ENCODE measurements at places on chromosomes 6 and 20.
A peak's percentile ranks its signal among the peaks of the same experiment; 100 is the strongest.

DNA sequence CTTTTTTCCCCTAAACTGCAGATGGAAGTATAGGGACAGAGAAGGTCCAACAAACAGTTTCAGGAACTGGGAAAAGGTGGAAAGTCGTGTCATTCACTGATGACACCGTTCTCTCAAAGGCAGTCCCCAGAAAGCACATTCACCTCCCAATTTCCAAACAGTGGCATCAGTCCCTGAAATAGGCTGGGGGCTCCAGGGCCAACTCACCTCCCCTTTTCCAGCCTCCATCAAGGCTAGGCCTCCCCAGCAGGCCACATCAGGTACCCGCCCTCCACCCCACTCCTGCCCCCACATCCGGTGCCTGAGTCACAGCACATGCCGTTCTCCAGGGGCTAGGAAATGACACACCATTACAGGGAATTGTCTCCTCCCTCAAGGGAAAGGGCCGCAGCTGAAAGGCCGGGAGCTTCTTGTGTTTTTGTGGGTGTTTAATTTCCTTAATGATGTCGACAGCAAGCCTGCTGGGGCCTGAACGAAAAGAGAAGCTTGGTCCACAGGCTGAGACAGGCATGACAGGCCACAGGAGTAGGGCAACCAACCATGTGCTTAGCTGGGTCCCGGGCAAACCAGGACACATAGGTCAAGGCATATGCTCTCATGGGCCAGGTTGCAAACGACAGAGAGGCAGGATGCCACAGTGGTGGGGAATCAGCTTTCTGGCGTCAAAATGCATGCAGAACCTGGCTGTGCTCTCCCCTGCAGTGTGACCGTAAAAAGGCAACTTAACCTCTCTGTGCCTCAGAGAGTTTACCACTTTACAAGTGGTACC, 39.2 kb downstream of the ZMYND8 start:
- DNase-seq, result peak; percentile 76

DNA sequence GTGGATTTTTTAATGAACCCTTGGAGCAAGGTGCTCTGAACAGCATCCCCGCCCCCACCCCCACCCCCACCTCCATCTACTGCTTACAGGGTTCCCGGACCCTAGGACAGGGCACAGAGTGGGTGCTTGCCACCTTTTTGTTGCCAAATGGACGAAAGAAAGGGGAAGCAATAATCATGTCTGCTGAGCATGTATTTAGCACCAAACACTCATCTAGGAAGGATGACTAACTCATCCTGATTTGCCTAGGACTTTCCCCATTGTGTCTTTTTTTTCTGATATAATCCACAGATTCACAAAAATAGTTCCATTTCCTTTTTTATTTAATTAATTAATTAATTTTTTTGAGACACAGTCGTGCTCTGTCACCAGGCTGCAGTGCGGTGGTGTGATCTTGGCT, 1.2 kb upstream of the PLTP start:
- no peak for DNase-seq

DNA sequence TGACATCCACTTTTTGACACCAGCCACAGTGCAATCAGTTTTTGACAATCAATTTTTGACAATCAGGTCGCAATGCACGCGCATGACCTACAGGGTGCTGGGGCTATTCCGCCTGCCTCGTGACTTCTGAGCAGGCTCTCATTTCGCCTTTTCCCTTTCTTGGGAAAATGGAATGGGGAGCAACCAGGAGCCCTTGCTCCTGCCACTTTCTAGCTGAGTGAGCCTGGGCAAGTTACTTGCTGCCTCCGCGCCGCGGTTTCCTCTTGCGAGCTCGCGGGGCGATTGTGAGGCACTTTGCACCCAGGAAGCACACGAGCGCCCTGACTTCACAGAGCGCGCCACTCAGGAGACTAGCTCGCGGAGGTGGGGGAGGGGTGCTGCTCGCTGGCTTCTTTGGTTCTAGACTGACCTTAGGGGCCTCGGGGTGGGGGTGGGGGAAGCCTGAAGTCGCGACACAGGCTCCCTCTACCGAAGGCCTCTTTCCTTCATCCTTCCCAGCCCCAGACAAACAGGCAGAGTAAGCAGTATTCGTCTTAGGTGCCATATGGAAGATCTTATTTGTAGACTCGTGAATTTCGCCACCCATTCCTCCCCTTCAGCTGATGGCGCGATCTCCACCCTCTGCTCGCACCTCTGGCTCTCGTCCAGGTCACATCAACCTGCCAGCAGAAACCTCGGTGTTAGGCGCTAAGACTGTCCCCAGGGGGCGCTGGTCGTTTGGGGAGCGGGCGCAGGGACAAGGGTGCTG, 4.6 kb downstream of the TP53TG5 start:
- peak; percentile 96 for DNase-seq

DNA sequence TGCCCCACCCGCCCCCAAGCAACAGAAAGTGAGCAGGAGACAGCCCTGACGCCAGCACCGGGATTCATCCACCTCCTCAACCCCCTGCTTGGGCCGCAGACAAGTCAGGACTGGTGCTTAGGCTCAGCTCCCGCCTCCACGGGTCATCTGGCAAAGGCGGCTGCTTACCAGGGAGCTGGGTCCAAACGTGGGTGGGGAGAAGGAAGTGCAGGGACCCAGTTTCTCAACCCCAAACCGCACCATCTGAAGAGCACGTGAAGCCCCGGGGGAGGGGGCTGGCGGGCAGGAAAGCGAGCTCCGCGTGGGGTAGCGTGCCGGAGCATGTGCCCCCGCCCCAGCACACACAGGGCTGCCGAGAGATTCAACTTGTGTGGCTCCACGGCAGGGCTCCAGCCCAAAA, 87.2 kb downstream of the BMP7 start:
- DNase-seq, result no peak

- no peak for DNase-seq
Measured at GRCh38 chr6:148491638-148492251, 149.1 kb downstream of the SASH1 start.

All from activated CD8-positive, alpha-beta memory T cell treated with anti-CD3 and anti-CD28 coated beads, Interleukin-2, amount 50 U/mL, for 48 hours (primary cell).